Natural killer cell treated with Interleukin-12 subunit alpha and Interleukin-12 subunit beta and Interleukin-15 and Interleukin-18, amount 100 ng/mL, for 72 hours (primary cell): ENCODE measurements at places on chromosomes 6 and 20.

DNA sequence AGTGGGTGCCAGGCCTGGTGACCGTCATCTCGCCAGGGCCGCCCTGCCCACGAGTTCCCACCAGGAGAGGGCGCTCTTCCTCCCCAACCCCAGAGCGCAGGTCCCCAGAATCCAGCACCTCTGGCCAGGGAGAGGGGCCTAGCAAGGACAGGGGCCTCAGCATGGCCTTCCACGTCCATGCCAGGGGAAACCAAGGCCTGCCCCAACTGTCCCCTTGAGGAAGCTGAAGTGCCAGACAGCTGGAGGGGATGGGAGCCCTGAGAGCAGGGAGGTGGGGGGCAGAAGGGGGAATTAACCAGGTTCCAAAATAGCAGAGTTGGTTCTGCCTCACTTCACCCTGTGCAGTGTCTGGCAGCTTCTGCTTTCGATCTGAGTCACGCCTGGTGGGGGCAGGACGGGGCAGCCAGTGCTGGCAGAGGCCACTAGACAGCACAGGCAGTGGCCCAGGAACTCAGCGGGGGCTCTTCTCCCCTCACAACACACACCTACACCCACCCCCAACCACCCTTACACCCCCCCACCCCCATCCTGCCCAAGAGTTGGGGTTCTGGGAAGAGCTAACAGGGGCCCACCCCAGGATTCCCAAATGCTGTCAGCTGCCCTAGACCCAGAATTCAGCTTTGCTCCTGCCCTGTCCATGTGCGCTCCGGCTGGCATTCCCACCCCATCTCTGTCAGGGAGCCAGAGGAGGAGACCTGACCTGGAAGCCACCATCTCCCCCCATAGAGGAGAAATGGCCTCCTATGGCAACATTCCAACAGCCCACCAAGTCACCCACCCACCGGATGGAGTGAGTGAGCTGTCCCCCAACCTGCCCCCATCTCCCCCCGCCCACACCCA is 29.2 kb downstream of the TFEB start:
- H3K36me3 ChIP-seq = no peaks in the 10 kb centered on the region
- H3K4me3 ChIP-seq = peak overlapping the region; percentile 82
- peak; percentile 94 for DNase-seq

- peaks cover 30% of the 10 kb centered on the region for H3K27me3 ChIP-seq
- H3K4me3 ChIP-seq = no peak overlapping the region
- H3K4me1 ChIP-seq = no peaks in the 10 kb centered on the region
- no peak for DNase-seq
- no peaks in the 10 kb centered on the region for H3K36me3 ChIP-seq
- no peak overlapping the region for H3K27ac ChIP-seq
Measured at GRCh38 chr6:166075186-166075585, 92.5 kb downstream of the TBXT start.

- DNase-seq = no peak
- no peaks in the 10 kb centered on the region for H3K36me3 ChIP-seq
- H3K4me3 ChIP-seq = no peak overlapping the region
- H3K27ac ChIP-seq = no peak overlapping the region
- H3K4me1 ChIP-seq = no peaks in the 10 kb centered on the region
Measured at GRCh38 chr6:107982486-107982885, 24.5 kb upstream of the SEC63 start.

DNA sequence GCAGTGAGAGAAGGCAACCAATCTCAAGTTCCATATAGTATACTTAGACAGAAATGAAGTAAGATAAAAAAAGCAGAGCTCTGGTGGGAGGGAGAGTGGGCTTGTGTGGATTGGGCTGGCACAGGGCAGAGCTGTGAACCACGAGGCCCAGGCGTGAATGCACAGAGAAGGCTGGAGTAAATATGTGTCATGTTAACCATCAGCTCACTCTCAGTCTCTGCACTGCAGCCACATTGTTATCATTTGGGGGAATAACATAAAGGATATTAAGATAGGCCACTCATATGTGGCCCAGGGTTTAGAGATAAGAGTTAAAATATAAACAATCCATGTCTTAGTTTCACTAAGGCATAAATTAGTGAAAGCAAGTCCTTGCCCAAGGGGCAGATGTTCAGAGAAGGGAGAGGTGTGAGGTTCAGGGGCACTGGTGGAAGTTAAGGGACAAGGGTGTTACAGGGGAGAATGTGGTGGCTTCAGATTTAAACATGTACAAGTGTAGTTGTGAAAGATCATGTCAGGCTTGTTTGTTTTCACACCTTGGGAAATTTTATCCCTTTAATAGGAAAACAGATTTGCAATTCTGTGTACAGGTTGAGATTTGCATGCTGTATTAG is 14.4 kb downstream of the GMPR start:
- H3K27ac ChIP-seq = peak overlapping the region; percentile 4
- peak overlapping the region; percentile 21 for H3K4me3 ChIP-seq
- H3K27me3 ChIP-seq = no peaks in the 10 kb centered on the region
- DNase-seq = no peak
- H3K36me3 ChIP-seq = no peaks in the 10 kb centered on the region

- no peaks in the 10 kb centered on the region for H3K36me3 ChIP-seq
- peaks cover 4% of the 10 kb centered on the region for H3K27me3 ChIP-seq
- H3K4me1 ChIP-seq = peaks cover 28% of the 10 kb centered on the region
- H3K27ac ChIP-seq = peak overlapping the region; percentile 90
- no peak for DNase-seq
Measured at GRCh38 chr20:44067650-44068081, 119.3 kb downstream of the JPH2 start.

- no peak for DNase-seq
- no peaks in the 10 kb centered on the region for H3K27me3 ChIP-seq
- H3K4me3 ChIP-seq = no peak overlapping the region
- no peak overlapping the region for H3K27ac ChIP-seq
- H3K4me1 ChIP-seq = no peaks in the 10 kb centered on the region
- H3K36me3 ChIP-seq = no peaks in the 10 kb centered on the region
Measured at GRCh38 chr6:160121981-160122380, 366 bp downstream of the SLC22A1 start.

- no peak for DNase-seq
- no peak overlapping the region for H3K4me3 ChIP-seq
- H3K27ac ChIP-seq = no peak overlapping the region
- no peaks in the 10 kb centered on the region for H3K4me1 ChIP-seq
- H3K36me3 ChIP-seq = no peaks in the 10 kb centered on the region
Measured at GRCh38 chr6:148611213-148611612, 135.6 kb upstream of the UST start.

DNA sequence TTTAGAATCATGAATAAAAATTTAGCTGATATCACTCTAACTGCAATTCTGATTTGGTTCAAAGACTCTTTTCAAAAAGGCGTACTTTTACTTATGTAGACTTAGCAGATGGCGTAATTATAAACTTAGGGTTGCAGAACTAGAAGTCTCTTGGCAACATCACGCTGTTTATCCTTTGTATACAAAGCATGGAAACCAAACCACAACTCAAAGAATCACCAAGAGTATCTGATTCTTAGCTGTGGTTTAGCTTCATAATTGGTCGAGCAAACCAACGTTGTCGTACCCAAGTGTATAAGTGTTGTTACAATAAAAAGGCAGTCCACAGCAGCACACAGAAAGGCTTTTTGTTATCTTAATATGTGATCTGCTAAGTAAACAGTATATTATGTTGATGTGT is 18.2 kb downstream of the STMND1 start:
- H3K27me3 ChIP-seq = peaks cover 24% of the 10 kb centered on the region
- DNase-seq = no peak
- no peaks in the 10 kb centered on the region for H3K36me3 ChIP-seq

- H3K4me1 ChIP-seq = peaks cover 7% of the 10 kb centered on the region
- no peaks in the 10 kb centered on the region for H3K36me3 ChIP-seq
- no peak overlapping the region for H3K27ac ChIP-seq
- DNase-seq = no peak
- peak overlapping the region; percentile 41 for H3K4me3 ChIP-seq
- peaks cover 16% of the 10 kb centered on the region for H3K27me3 ChIP-seq
Measured at GRCh38 chr6:75934643-75935472, 137.6 kb downstream of the IMPG1 start.

DNA sequence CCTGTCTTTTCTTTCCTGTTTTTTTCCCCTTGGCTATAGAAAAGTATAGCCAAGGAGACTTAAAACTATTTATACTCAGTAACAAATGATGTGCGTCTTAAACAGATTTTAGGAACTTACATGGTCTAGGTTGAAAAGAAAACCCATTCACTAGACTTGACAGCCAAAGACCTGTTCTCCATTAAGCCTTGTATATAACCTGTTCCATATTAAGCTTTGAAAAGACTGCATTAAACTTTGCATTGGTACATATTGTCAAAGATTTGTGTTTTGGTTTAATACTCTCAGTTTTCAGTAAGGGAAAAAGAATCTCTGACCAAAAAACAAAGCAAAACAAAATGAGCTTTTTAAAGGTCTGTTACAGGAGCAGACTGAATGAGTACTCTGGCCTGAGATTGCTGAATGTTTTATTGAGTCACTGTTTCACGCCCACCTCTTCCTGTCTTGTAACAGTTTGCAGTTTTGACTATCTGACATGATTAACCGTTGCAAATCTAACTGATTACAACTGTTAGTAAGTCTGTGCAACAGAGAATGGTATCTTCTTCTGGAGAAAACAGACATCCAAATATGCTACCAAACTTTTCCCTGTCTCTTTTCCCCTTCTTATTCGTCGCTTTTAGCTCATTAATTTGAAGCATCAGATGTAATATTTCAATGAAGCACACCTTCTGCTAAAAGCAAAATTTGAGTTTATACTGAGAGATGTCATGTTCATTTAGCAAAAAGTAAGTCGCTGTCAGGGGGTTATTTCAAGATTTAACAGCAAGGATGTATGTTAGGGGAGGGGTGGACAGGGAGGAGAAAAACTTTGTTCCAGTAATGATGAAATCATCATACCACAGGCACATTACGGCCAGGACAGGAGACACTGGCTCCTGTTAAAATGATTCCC is 59.1 kb upstream of the SUPT3H start:
- peaks cover 11% of the 10 kb centered on the region for H3K36me3 ChIP-seq
- H3K4me3 ChIP-seq = peak overlapping the region; percentile 77
- H3K4me1 ChIP-seq = peaks cover 17% of the 10 kb centered on the region

DNA sequence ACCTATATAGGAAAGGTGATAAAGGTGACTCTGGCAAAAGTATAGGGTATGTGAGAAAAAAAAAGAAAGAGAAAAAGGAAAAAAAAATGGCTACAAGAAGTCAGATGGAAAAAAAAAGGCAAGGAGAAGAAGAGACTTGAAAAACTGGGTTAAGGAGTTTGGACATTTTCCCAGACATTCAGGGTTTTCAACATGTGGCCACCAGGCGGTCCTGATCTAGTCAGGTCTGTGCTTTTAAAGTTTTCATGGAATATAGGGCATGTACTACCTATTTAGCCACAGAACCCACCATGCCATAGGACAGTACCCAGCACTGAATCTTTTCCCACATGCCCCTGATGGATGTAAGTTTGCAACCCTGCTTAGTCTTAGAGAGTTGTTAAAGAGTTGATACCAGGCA is 433.7 kb downstream of the MAFB start:
- peaks cover 17% of the 10 kb centered on the region for H3K27me3 ChIP-seq
- no peak overlapping the region for H3K27ac ChIP-seq
- DNase-seq = no peak

- peak overlapping the region; percentile 56 for H3K4me3 ChIP-seq
- H3K27ac ChIP-seq = peak overlapping the region; percentile 77
- no peak for DNase-seq
- peaks cover 12% of the 10 kb centered on the region for H3K36me3 ChIP-seq
- peaks cover 30% of the 10 kb centered on the region for H3K4me1 ChIP-seq
- no peaks in the 10 kb centered on the region for H3K27me3 ChIP-seq
Measured at GRCh38 chr6:116136373-116136772, 10.4 kb upstream of the COL10A1 start.

- H3K4me3 ChIP-seq = peak overlapping the region; percentile 39
- peaks cover 11% of the 10 kb centered on the region for H3K27me3 ChIP-seq
- H3K4me1 ChIP-seq = no peaks in the 10 kb centered on the region
- H3K36me3 ChIP-seq = no peaks in the 10 kb centered on the region
- no peak for DNase-seq
Measured at GRCh38 chr20:1674361-1674760, 16.8 kb upstream of the SIRPG start.

DNA sequence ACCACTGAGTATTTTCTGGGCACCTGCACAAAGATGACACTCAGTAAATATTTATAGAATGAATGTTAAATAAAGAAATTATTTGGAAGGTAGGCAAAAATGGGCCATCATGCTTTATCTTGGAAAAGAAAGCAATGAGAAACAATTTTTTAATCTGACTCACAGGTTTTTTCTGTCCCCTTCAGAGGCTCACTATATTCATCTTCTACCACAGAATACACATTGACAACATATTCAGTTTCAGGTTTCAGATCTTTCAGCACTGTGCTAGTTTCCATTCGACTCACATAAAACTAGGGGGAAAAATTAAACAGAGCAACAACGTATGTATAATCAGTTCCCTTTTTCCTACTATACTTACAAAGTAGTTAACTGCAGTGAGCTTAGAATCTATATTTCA is 58.3 kb downstream of the COL12A1 start:
- H3K4me3 ChIP-seq = no peak overlapping the region
- no peaks in the 10 kb centered on the region for H3K36me3 ChIP-seq
- H3K27ac ChIP-seq = no peak overlapping the region
- H3K27me3 ChIP-seq = peaks cover 6% of the 10 kb centered on the region
- DNase-seq = no peak
- H3K4me1 ChIP-seq = no peaks in the 10 kb centered on the region

GRCh38 chr6:143397227-143398222 is 53.0 kb downstream of the ADAT2 start:
- peak overlapping the region; percentile 43 for H3K4me3 ChIP-seq
- DNase-seq = peak; percentile 75
- no peaks in the 10 kb centered on the region for H3K27me3 ChIP-seq

GRCh38 chr6:117008618-117009017 is 131.6 kb downstream of the RFX6 start:
- no peaks in the 10 kb centered on the region for H3K4me1 ChIP-seq
- DNase-seq = no peak
- H3K4me3 ChIP-seq = no peak overlapping the region
- no peaks in the 10 kb centered on the region for H3K27me3 ChIP-seq
- H3K27ac ChIP-seq = no peak overlapping the region
- H3K36me3 ChIP-seq = no peaks in the 10 kb centered on the region

DNA sequence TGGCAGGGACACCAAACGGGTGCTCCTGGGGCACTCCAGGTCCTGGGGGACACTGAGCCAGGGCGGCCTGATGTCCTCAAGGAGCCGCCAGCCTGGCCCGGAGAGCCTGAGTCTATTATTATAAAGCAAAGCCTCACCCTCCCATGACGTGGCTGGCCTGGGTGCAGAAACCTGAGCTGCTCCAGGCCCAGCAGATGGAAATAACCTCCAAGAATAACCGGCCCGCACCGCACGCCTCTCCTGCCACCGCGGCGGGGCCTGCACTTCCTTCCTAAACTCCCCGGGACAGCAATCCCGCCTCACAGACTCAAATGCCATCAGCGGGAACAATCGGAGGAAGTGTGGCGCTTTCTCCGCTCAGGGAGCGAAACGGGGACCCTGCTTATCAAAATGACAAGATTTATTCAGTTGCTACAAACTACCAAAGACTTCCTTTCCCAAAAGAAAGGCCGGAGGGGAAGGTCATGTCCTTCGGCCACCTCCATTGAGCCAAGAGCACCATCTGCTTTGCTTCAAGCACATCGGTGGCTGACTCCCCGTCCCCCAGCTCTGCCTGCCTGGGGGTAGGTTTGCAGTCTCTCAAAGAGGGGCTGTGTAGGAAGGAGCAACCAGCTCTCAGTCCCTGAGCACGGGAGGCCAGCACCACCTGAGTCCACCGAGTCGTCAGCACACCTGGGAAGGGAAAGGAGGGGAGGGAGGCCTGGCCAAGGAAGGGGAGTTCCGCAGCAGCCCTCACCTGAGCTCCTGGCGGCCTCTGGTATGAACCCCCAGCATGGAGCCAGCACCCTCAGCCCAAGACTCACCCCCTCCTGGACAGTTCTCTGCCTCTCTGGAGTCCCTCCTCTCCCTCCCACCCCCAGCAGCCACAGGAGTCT is 78.6 kb upstream of the QKI start:
- no peaks in the 10 kb centered on the region for H3K4me1 ChIP-seq
- DNase-seq = no peak
- H3K36me3 ChIP-seq = no peaks in the 10 kb centered on the region
- H3K27me3 ChIP-seq = no peaks in the 10 kb centered on the region
